ENCODE measurements at places on chromosomes 1 and 21.

DNA sequence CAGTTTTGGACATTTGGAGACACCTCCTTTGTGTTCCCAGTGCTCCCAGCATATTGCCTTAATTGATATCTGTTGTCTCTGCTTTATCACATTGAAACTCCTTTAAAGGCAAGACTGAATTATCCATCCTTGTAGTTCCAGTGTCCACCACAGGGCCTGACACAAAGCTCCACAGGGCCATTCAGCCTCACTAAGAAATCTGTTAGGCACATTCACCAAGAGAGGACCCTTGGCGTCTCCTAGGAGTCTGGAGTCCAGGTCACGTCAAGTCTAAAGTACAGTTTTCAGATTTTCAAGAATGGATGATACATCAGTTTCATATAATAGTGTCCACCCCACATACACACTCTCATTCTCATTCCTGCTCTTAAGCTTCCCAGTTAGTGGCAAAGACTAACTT lies 4.8 kb downstream of the ACP6 start:
- DNase-seq: peak; percentile 27

DNA sequence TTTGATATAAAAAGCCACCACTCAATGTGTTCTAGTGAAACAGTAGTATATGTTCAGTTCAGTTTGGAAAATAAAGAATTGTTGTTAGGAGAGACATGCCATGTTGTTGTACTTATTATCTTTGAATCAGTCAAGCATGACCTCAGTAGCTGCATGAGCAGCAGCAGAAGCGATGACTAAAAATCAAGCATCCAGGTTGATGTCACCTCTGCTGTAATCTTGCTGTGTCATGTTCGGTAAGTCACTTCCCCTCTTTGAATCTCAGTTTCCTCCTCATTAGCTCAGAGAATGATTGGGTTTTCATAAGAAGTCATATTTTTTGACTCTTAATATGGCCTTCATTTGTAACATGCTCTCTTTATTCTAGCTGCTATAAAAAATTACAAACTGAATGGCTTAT lies 428.4 kb upstream of the B3GALT2 start:
- no peak for DNase-seq

GRCh38 chr1:152109231-152109997 lies 5.8 kb downstream of the TCHH start:
- DNase-seq: peak; percentile 15

GRCh38 chr1:49085079-49085478 lies 308.4 kb upstream of the BEND5 start:
- no peak for DNase-seq

DNA sequence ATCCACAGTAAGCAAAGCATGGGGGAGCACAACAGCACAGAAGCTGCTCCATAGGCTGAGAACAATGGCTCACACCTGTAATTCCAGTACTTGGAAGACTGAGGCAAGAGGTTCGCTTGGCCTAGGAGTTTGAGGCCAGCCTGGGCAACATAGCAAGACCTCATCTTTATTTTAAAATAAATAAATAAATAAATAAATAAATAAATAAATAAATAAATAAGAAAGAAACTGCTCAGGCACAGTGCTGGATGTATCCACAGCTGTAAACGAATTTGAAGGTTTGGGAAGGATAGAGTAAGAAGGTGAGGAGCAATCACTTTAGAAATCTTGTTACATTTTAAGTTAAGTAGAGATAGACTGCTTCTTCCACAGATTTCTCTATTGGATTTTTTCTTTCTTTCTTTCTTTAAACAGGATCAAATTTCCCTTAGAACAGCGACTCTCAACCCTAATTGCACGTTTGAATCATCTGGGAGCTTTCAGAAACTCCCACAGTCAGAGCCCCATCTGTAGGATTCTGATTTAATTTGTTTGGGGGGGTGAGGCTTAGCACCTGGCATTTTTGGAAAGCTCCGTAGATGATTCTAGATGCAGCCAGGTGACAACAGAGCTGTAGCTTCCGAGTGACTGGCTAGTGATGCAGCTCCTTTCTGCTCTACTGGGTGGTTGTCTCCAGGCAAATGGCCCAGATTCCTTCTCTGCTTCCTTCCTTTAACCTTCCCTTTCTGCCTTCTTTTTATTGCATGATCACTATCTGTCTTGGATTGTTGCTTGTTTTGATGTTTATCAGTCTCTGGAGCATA lies 53.5 kb downstream of the S1PR1 start:
- no peak for DNase-seq

DNA sequence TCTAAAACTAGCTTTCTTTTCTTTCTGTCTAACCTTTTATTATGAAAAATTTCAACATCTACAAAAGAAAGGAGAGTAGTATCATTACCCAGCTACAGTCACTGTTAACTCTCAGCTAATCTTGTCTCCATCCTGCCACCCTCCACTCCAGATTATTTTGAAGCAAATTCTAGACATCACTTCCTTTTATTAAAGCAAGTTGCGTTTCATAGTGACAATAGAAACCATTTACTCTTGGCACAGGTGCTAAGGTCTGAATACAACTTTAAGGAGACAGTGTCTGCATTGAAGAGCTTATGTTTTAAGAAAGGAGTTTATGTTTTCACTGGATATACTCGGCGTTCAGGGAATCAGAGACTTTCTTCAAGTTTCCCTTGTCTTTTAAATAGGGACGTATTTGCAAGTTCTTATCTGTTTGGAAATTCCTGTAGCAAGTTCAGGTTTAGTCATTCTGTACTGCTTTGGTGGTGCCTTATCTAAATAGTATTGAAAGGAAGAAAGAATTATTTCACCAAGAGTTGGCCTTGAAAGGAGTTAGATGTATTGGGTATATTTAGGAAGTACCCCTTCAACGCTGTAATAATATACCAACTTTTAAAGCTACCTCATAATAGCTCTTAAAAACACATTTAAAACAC lies 42.7 kb downstream of the ITSN1 start:
- no peak for DNase-seq

- DNase-seq: peak; percentile 13
These were observed 1.8 kb upstream of the CSMD2 start for GRCh38 chr1:34166625-34167361.

- DNase-seq: peak; percentile 83
These were observed 1.5 kb downstream of the TRIM62 start for GRCh38 chr1:33180226-33180910.

DNA sequence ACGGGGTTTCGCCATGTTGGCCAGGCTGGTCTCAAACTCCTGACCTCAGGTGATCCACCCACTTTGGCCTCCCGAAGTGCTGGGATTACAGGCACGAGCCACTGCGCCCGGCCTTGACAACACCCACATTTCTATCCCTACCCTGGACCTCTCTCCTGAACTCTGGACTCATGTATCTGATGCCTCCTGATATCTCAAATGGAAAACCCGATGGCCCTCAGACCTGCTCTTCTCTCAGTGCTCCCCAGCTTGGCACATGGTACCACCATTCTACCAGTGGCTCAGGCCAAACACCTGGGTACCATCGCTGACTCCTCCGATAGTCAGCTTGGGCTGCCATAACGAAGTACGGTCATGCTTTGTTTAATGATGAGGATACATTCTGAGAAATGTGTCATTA lies 8.5 kb upstream of the RHBG start:
- no peak for DNase-seq

DNA sequence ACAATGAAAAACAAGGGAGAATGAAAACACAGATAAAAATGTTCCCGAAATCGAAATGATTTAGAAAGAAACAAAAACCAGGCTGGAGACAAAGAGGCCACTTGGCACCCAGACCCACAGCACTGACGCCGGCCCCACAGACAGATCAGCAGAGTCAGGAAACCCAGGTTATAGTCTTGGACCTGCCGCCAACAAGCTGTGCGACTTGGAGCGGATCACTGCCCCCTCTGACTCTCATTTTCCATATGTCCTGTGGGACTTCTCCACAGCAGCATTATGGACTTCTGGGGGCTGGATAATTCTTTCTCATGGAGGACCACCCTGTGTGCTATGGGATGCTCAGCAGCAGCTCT lies 72.4 kb downstream of the MATN1 start:
- no peak for DNase-seq

DNA sequence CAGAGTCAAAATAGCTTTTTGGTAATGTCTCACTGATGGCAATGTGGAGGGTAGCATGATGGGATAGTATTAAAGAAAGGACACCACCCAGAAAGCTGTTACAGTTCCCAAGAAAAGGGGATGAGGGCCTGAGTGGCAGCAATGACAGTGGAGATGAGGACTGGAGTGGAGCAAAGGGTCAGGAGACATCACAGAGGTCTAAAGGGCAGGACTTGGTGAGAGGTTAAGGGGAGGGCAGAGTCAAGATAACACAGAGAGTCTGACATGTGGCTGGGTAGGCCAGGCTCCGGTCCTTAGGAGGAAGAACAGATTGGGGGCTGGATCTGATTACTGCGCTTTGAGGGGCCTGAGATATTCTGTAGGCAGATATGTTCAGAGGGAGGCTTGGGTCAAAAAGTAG lies 19.3 kb downstream of the ELF3 start:
- no peak for DNase-seq

- no peak for DNase-seq
These were observed 8.8 kb downstream of the GIPC2 start for GRCh38 chr1:78054559-78054958.

GRCh38 chr1:58597996-58598395 lies 20.9 kb upstream of the TACSTD2 start:
- no peak for DNase-seq

DNA sequence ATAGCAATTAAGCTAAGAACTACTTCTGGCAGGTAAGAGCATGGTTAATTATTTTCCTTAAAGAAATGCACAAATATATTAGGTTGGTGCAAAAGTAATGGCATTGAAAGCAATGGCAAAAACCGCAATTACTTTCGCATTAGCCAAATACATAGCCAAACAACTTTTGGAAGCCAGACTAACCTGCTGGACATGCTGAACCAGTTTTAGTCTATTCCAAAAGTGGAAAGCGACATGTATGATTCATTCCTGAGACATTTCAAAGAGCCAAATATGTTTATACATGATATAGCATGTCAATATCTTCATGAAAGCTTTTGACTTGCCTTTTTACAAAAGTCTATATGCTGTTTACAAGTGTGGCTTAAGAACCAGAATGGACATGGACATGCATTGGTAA lies 23.4 kb upstream of the DR1 start:
- DNase-seq: no peak

DNA sequence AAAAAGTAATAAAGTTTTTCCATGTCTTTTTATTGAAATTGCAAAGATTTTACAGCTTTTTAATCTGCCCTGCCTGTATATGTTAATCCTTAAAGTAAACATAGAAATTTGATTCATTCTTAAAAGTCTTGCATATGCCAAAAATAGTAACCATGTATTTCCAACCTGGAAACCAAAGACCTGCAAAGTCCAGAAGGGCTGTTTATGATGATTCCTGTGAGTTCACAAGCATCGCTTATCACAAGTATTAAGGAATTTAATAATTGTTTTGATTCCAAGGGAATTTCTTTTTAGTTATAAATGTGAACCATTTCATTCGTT lies 199.1 kb downstream of the PTPRC start:
- no peak for DNase-seq

GRCh38 chr1:235018720-235019444 lies 109.8 kb downstream of the TOMM20 start:
- no peak for DNase-seq

DNA sequence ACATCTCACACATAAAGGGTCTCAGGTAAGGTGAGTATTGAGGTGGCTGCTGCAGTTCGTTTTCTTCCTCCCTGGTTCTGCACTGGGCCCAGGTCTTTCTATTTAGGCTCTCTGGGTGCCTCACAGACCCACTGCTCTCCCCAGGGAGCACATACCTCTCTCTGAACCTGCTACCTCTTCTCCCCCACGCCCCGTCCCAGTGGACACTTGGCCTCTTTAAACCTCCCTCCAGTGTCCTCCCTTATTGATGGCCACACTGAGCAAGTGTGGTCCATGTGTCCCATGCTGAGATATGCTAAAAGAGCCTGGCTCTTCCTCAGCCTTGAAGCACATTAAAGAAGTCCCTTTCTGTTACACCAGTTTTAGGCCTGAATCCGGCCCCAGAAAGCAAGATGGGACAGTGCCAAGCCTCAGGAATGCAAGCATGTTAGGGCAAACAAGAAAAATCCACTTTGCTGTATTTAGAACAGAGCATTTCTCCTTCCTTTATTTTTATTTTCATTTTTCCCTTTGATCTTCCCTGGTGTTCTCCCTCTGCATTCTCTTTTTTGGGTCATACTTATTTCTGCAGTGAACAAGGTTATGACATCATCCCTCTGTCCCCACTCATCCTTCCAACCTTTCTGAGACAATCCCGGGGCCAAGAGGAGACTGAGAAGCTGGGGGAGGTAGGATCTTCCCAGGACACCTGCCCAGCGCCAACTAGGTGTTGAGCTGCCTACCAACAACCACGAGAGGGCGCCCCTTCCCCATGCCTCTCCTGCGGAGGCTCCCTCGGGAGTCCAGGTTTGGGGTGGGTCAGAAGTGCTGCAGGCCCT lies 5.0 kb upstream of the CHI3L2 start:
- DNase-seq: peak; percentile 85
